ENCODE measurements at places on chromosomes 7 and 10.

GRCh38 chr10:50619882-50620281, 3.9 kb downstream of the SGMS1 start:
- no peak for ATAC-seq

- ATAC-seq: no peak
These were observed 137.2 kb downstream of the DYNC2I1 start for GRCh38 chr7:158993591-158993990.

- ATAC-seq: no peak
These were observed 70.9 kb downstream of the DAGLB start for GRCh38 chr7:6376820-6377219.

- ATAC-seq: no peak
These were observed 73.0 kb downstream of the CTBP2 start for GRCh38 chr10:125087191-125087896.

DNA sequence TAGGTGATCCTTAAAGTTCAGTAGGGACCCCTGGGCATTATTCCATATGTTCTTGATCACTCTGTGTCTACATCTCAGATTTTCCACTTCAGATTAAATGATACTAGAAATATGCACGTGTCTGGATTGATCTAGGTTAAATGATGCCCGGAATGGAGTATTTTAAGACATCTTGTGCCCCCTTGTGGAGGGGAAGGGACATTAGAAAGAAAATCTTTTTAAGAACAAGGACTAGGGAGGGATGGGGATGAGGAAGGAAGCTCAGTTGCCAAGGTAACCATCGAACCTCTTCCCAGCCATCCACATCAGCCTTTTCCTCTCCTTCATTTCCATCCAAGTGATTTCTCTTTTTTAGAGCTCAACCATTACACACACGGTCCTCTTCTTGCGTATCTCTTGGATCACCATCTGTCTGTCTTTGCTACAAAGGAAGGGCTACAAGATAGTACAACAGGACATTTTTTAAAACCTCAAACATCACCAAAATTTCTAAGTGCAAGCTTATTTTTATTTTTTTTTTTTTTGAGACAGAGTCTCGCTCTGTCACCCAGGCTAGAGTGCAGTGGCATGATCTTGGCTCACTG, 40.5 kb downstream of the PRSS2 start:
- ATAC-seq: no peak

- no peak for ATAC-seq
These were observed 35.5 kb downstream of the COA1 start for GRCh38 chr7:43693687-43694398.

DNA sequence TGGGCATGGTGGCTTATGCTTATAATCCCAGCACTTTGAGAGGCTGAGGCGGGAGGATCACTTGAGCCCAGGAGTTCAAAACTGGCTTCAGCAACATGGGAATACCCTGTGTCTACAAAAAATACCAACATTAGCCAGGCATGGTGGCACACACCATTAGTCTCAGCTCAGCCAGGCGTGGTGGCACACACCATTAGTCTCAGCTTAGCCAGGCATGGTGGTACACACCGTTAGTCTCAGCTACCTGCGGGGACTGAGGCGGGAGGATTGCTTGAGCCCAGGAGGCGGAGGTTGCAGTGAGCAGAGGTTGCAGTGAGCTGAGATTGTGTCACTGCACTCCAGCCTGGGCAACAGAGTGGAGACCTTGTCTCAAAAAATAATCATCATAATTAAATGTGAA, 9.0 kb downstream of the LRRC27 start:
- ATAC-seq: no peak

DNA sequence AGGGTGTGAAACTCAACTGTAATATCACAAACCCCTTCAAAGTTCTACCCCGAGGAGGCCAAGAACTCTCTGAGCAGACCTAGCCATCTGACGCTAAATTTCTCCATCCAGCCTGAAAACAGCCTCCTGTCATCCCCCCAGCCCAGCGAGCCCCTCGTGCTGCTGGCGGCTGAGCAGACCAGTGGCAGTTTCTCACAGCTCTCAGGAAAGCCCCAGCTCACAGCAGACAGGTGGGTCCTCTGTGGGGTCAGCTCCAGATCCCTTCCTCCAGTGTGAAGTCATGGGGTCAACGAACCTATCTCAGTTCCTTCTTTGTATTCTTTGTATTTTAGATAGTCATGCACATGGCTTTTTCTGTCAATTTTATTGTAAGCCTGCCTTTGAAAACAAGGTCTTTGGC, 7.8 kb downstream of the GARIN1A start:
- no peak for ATAC-seq

GRCh38 chr7:101201695-101202602, 1.1 kb upstream of the MOGAT3 start:
- ATAC-seq: no peak

GRCh38 chr10:66678521-66678920, 247.3 kb upstream of the LRRTM3 start:
- ATAC-seq: no peak

GRCh38 chr10:72276013-72276387, 2.3 kb downstream of the DDIT4 start:
- no peak for ATAC-seq

- peak; percentile 48 for ATAC-seq
These were observed 354.1 kb downstream of the TNS3 start for GRCh38 chr7:47227762-47228177.

GRCh38 chr10:84798312-84798711, 469.9 kb downstream of the CCSER2 start:
- ATAC-seq: no peak

Measured in activated CD4-positive, CD25-positive, alpha-beta regulatory T cell treated with anti-CD3 and anti-CD28 coated beads, Interleukin-2, amount 50 U/mL, for 24 hours (primary cell).